ENCODE measurements at places on chromosomes 16 and 17.
A peak's percentile ranks its signal among the peaks of the same experiment; 100 is the strongest.

- DNase-seq: no peak
Measured at GRCh38 chr16:83402967-83403366, 404.8 kb upstream of the HSBP1 start.

DNA sequence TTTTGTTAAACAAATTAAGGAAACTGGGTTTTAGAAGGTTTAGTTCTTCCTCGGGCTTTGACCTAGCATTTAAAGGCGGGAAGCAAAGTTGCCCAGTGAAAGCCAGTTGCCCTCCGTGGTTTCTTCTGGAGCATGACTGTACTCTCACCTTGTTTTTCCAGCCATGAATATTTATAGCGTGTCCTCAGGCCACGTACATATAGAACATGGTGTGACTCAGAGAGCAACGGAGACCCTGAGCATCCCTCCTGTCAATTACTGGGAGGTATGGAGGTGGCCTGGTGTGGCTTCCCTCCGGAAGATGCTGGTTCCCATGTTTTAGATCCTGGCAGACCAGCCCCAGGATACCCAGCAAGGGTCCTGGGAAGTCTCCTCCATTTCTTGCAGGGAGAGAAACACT, 48.4 kb downstream of the AKAP1 start:
- DNase-seq: no peak

GRCh38 chr17:4426499-4427208, 7.1 kb upstream of the SPNS3 start:
- DNase-seq: no peak

GRCh38 chr17:61416540-61417363, 17.1 kb downstream of the TBX2 start:
- DNase-seq: peak; percentile 78

DNA sequence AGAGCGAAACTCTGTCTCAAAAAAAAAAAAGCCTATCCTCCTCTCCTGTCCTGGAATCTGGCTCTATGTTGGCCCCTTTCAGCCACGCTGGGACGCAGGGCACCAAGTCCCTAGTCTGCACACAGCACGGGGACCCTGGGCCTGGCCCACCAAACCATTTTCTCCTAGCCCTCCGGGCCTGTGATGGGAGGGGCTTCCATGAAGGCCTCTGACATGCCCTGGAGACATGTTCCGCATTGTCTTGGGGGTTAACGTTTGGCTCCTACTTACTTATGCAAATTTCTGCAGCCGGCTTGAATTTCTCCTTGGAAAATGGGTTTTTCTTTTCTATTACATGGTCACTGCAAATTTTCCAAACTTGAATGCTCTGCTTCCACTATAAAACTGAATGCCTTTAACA, 12.6 kb upstream of the GPT2 start:
- DNase-seq: no peak

- DNase-seq: no peak
Measured at GRCh38 chr17:17847118-17847689, 10.4 kb upstream of the SREBF1 start.

- DNase-seq: no peak
Measured at GRCh38 chr16:29687755-29688154, 8.8 kb downstream of the QPRT start.

Measured in activated CD4-positive, alpha-beta T cell treated with anti-CD3 and anti-CD28 coated beads for 48 hours (primary cell).